ENCODE measurements at places on chromosomes 2 and 18. TPM values are rescaled to one million over a fixed set of nuclear protein-coding genes. Genes with fewer than 3 reads are reported as not detected.

DNA sequence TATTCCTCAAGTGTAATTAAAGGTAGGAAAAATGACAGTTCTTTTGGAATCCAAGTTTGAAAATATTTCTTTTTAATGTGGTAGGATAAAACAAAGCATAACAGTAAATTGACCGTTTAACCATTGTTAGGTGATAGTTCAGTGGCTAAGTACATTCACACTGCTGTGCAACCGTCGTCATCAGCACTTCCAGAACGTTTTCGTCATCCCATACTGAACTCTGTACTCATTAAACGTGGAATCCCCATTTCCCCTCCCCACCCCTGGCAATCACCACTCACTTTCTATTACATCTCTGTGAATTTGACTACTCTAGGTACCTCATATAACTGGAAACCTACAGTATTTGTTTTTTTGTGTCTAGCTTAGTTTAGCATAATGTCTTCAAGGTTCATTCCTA, 32.9 kb upstream of the FZD5 start:
- no peak for DNase-seq

DNA sequence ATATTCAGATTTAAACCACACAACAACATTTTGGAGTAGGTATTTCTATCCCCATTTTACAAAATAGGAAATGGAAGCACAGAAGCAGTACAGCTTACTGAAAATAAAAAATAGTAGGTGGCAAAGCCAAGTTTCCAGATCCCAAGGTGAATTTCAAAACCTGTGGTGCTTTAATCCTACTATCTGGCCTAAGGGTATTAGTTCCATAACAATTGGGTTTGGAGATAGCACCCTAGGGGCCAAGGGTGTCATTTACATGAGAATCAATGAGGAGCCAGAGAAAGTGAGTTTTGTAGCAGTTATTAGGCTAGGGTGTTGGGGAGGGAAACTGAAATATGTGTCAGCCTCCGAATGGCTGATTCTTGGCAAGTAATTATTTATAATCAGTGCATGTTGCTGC, 24.9 kb downstream of the OSBPL6 start:
- no peak for DNase-seq

DNA sequence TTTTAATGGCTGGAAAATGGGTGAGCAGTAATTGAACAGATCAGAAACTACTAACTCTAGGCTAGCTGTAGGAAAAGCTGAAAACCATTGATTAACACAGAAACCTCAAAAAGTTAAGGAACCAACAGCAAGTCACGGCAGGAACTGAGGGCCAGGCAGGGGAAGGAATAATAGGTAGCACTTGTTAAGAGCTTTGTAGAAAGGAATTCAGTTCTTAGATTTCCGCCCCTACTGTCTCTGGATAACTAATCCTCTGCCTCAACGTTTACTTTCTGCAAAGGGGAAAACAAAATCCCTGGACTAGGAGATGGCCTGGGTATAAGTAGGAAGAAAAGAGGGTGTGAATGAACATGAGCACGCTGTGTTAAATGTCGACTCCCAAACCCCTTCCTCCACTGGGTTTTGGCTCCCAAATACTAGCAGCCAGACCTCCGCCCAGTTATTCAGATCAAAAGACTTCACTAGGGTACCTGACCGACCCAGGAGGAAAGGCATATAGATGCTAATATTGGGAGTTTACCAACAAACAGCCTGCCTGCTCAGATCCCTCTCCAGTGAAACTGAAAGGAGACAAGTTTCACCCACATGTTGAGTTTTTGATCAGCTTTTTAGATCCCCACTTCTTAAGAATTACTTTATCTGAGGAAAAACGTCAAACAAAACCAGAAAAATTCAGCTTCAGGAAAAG, 12.4 kb downstream of the SMAD2 start:
- DNase-seq: no peak

GRCh38 chr2:178473373-178473772, 5.0 kb downstream of the FKBP7 start:
- DNase-seq: no peak

DNA sequence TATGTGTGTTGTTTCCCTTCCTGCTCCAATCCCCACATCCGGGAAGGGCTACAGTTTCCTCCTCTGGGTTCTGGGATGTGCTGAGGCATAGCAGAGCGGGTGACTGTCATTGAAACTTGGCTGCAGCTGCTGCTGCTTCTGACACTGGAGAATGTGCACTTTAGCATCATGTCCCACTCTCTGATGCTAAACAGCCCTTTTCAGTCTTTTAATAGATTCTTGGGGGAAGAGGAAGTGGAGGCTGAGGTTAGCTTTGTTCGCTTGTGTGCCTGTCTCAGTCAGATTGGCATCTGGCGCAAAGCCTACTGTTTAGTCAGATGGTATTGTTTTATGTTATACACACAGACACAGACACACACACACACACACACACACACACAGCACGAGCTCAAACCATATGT, 136.5 kb upstream of the RND3 start:
- peak; percentile 67 for DNase-seq

DNA sequence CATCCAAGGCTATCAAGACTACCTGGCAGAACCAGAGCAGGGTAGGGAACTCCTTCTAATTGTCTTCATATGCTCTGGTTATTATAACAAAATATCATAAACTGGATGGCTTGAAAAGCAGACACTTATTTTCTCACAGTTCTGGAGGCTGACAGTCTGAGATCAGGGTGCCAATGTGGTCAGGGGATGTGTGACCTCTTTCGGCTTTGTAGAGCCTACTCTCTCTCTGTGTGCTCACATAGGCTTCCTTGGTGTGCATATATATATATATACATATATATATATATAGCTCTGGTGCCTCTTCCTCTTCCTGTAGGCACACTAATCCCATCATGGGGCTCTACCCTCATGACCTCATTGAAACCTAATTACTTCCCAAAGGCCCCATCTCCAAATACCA, 101.6 kb downstream of the ARL6IP6 start:
- DNase-seq: no peak

DNA sequence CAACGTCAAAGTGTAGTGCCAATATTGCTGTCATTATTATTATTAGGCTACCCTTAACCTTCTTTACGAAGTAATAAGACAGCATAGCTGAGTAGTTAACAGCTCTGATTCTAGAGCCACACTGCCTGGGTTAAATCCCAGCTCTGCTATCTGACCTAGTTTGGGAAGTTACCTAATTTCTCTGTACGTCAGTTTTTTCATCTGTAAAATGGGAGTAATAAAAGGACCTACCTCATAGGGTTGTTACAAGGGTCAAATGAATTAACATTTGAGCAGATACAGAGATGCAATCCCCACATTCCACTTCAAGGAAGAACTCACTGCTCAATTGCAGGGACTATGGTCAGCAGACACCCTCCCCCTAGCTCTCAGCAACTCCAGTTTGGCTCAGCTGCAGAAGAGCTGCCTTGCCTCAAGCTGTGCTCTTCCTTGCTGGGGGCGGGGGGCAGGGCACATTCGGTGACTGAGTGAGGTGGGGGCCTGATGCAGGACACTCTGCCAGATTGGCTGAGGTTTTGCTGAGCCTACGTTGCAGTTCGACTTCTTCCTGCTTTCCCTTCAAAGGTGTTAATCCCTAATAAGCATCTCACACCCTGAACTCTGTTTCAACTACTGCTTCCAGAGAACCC, 11.0 kb upstream of the LGALSL start:
- DNase-seq: no peak

DNA sequence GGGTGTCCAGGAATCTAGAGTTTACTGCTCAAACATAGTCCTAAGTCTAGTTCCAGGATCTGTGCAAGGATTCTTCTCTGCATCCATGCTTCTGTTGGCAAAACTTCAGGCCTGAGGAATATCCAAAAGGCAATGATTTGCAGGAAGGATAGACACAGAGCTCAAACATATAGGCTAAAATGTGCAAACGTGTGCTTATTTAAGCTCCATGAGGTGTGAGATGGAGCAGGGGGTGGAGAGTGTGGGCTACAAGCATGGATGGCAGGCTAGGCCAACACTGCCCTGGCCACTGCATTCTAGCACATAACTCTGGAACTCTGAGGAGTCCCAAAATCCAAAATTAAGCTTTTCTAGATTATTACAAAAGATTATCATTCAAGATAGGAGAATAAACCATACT, 301.1 kb downstream of the PAX3 start:
- peak; percentile 5 for DNase-seq

GRCh38 chr18:45671321-45671720, 52.7 kb upstream of the SLC14A1 start:
- no peak for DNase-seq

- DNase-seq: peak; percentile 84
Measured at GRCh38 chr2:157468931-157469708, 25.2 kb upstream of the CYTIP start.

DNA sequence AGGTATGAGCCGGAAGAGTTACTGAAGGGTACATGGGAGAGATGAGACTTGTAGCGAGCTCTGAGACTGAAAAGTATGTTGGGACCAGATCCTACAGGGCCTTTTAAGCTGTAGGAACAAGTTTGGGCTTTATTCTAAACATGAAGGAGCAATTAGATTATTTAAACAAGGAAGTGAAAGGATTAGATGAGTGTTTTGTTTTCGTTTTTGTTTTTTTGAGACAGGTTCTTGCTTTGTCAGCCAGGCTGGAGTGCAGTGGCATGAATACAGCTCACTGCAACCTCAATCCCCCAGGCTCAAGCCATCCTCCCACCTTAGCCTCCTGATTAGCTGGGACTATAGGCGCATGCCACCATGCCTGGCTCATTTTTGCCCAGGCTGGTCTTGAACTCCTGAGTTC, 110.7 kb downstream of the C1D start:
- DNase-seq: no peak

- DNase-seq: no peak
Measured at GRCh38 chr2:233469261-233470010, 97.1 kb downstream of the USP40 start.

DNA sequence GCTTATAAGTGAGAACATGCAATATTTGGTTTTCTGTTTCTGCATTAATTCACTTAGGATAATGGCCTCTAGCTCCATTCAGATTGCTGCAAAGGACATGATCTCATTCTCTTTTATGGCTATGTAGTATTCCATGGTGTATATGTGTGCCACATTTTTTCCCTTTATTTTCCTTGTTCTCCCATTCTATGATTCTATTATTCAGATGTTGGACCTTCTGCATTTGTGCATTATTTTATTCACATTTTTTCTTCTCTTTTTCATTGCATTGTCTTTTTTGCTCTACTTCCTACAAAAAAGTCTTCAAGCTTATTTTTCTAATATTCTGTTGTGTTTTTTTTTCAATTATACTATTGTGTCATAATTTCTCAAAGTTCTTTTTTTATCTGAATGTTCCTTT, 11.1 kb upstream of the ANTXR1 start:
- DNase-seq: no peak

DNA sequence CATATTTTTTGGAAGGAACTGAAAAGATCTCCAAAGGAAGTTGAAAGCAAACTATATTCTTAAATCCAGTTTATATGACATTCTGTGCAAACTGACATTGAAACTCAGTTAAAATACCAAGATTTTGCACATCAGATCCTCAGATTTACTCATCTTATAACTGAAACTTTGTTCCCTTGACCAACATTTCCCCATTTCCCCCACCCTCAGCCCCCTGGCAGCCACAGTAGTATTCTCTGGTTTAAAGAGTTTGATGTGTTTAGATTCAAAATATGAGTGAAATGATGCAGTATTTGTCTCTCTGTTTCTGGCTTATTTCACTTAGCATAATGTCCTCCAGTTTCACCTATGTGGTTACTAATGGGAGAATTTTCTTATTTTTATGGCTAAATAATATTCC, 99.2 kb upstream of the ITGA4 start:
- no peak for DNase-seq

DNA sequence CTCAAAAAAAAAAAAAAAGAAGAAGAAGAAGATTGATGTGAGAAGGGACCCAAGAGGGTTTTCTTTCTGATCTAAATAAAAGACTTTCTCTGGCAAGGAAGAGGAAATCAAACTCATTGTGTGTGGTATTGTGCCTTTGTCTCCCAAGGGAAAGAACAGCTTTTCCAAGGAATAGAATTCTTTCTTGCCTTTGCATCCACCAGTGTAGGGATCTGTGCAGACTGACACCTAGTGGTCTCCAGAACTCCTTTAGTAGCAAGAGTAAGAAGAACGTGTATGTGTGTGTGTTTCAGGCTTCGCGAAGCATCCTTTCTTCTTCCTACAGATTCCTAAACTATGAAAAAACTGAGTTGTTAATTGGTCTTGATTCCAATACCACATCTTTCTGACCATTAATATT, 33.5 kb upstream of the CRIM1 start:
- DNase-seq: peak; percentile 36

GRCh38 chr2:128369602-128370467, 51.2 kb upstream of the HS6ST1 start:
- DNase-seq: no peak

DNA sequence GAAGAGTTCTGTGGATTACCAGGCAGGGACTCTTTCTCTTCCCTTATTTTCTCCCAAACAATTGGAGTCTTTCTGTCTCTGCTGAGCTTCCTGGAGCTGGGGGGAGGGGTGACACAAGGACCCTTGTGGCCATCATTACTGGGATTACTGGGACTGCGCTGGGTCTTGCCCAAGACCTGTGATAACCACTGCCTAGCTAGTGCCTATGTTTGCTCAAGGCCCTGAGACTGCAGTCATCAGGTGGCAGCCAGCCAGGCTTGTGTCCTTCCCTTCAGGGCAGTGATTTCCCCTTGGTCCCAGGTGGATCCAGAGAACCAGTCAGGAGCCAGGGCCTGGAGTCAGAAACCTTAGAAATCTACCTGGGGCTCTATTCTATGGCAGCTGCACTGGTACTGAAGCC, 355.6 kb downstream of the PARD3B start:
- peak; percentile 23 for DNase-seq

DNA sequence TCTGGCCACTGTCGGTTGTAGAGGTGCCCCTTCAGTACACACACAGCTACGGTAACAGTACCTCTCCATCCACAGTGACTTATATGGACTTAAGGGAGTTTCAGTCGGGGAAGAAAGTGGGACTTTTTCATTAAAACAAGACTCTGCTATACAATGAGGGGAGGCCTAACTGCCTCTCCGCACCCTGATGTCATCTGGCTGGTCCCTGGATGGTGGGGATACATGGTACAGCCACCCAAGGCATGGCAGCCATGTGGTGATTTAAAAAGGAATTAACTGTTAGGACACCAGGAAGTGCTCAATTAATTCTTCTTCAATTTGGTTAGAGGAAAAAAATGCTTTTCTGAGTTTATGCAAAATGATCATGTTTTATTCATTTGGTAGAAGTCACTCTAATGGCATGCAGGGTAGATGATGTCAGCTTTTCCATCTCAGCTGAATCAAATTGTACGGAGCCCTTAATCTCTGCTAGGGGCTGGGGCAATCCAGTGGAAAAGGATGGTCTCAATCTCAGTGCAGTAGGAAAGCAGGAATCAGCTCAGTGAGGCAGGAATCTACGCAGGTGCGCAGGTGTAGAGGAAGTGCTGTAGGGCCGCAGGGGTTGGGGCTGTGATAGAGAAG, 243.9 kb downstream of the PRKCE start:
- DNase-seq: peak; percentile 70

The TMEM178A gene
- total RNA-seq: 3.9 TPM

The REG1B gene
- total RNA-seq: not detected

The GPR155 gene
- 2.5 TPM for total RNA-seq

The IL36B gene
- total RNA-seq: not detected

The CD226 gene
- total RNA-seq: 0.10 TPM

The LYPD6B gene
- total RNA-seq: 28.8 TPM

The PTPRN gene
- total RNA-seq: 1.1 TPM

The AQP4 gene
- total RNA-seq: not detected

The EVX2 gene
- not detected for total RNA-seq

The KCNIP3 gene
- 3.3 TPM for total RNA-seq

The RAPH1 gene
- 9.3 TPM for total RNA-seq

Data from M059J (cell line).